ENCODE measurements at places on chromosomes 2 and 18. TPM values are rescaled to one million over a fixed set of nuclear protein-coding genes. Genes with fewer than 3 reads are reported as not detected.

- no peak for DNase-seq
These were observed 70.7 kb downstream of the CDC42EP3 start for GRCh38 chr2:37600735-37601134.

- no peak for DNase-seq
These were observed 73.8 kb downstream of the RPIA start for GRCh38 chr2:88765154-88765888.

GRCh38 chr18:47484068-47484467 is 232.6 kb upstream of the SKOR2 start:
- no peak for DNase-seq

DNA sequence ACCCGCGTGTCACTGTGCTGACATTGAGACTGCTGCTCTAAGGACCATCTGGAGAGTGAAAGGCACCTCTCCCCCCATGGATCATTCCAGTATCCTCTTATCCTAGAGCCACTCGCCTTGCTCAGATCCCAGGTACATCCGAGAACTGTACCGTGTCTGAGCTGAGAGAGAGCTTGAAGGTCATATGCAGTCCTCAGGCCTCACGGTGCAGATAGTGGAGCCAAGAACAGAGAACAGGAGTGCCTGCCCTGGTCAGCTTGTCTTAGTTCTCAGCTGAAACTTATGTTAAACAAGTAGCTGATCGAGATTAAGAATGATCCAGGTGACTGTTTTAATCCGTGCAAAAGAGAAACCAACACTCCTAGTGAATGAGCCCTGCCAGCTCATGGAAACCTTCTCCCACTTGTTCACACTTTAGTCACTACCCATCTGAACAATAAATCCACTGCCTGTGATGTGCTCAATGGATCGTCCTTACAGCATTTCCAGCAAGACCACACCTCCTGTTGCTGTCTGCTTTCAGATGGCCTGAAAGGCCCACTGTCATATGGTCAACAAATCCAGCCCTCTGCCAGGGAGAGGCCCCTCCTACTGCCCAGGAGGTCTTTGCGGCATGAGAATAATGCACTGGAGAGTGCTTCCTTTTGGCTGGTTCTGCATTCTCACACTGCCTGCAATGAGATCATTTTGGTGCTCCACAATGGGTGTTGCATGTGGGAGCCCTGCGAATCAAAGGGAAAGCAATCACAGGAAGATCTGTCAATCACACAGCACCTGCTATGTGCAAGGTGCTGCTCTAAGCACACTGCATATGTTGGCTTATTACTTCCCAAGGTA is 43.7 kb upstream of the APCDD1 start:
- DNase-seq: no peak

Gene TWIST2
- 62.1 TPM for total RNA-seq

- no peak for DNase-seq
These were observed 143.5 kb upstream of the ALPP start for GRCh38 chr2:232234922-232235615.

Gene RBM44
- 1.6 TPM for total RNA-seq

DNA sequence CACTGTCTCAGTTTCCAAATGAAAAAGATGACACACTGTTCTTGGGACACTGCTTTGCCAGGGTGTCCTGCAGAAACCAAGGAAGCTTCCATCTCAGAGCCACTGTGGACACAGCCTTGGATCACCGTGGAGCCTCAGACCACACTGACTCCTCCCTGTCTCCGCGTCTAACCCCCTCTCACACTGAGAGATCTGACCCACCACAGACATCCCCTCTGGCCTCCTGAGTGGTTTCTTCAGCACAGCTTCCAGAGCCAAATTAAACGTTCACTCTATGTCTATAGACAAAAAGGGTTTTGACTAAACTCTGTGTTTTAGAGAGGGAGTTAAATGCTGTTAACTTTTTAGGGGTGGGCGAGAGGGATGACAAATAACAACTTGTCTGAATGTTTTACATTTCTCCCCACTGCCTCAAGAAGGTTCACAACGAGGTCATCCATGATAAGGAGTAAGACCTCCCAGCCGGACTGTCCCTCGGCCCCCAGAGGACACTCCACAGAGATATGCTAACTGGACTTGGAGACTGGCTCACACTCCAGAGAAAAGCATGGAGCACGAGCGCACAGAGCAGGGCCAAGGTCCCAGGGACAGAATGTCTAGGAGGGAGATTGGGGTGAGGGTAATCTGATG is 113.4 kb upstream of the PKDCC start:
- no peak for DNase-seq

DNA sequence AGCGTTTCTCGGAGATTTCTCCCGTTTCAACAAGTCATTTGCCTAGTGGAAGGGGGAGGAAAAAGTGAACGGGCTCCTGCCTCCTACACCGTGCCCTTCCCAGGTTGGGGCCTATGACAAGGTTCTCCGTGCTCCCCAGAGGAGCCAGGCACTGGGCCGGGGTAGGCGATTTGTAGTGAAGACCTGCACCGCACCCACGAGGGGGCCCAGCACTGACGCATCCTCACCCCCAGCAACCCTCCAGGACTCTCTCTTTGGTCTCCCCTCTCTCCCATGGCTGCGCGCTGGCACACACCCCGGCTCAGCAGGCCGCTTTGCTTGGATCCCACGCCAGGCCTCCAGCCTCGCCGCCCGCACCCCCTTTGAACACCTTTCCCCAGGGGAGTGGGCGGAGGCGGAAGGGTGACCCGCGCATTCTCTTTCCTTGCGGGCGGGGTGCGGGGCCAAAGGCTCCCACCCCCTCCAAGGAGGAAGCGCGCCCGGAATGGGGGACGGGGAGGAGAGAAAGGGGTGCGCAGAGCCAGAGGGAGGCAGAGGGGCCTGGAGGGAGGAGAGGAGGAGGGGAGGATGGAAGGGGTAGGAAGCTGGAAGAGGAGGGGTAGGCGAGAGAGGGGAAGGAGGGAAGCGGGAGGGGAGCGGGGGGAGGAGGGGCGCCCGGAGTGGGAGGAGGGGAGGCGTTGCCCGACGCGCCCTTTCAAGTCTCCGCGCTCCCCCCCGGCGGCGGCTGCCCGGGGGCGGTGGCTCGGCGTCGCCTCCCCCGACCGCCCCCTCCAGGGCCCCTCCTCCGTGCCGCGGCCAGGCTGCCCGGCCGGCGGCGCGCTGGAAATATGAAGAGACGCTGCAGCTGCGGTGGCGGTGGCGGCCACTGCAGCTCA is at the start of gene APCDD1:
Gene APCDD1 (plus strand): TSS at position 830 of the 875 bp plus-strand sequence. CDS start 347 bp downstream, outside the sequence.
- DNase-seq: no peak

Gene CERKL
- total RNA-seq: not detected

Gene ROCK2
- total RNA-seq: 85.8 TPM

DNA sequence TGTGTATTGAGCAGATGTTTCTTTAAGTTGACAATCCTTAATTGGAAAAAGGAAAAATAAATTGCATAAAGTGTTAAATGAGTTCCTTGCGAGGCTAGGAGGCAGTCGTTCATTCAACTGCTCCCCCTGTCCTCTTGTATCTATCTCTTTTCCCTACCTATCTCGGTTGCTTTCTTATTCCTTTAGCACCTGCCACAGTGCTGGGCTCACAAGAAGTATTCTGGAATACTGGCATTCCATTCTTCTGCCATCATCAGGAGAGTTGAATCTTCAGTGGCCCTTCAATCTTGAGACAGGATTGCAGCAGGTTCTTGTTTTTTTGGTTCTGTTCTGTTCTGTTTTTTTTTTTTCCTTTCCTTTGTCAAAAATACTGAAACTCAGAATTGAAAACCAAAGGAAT is 143.1 kb upstream of the AQP4 start:
- no peak for DNase-seq

Gene NAT8
- not detected for total RNA-seq

- no peak for DNase-seq
These were observed 300.4 kb upstream of the TNP1 start for GRCh38 chr2:217160103-217160743.

GRCh38 chr2:30421604-30422443 is 25.2 kb upstream of the LCLAT1 start:
- DNase-seq: no peak

DNA sequence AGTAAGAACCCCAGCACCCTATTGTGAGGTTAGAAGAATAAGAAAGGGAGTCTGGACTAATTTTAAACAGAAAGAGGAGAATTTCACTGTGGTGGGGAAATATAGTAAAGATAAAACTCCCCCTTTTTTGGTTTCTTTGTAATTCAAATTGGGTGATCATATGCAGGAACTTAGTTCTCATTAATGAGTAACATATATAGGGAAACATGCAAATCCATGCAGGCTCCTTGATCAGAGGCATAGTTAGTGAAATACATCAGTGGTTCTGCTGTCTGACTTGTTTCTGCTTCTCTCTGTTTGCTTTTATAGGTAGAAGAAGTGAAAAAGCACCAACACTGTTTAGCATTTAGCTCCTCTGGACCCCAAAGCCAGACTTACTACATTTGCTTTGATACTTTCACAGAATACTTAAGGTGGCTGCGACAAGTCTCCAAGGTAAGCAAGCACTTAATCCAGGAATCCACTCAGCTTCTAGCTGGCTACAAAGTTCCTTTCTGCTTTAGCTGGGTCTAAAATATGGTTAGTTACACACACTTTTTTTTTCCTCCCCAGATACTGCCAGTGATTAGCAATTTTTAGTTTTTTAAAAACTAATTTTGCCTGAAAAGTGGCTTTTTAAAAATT is 123.2 kb downstream of the PHLPP1 start:
- no peak for DNase-seq

Gene PCGF1
- total RNA-seq: 8.0 TPM

All from thoracic aorta (tissue), 2 donors.